Activated T-cell treated with anti-CD3 and anti-CD28 coated beads, Interleukin-2, amount 50 U/mL, for 24 hours (primary cell): ENCODE measurements at places on chromosomes 5 and 9.

- DNase-seq: no peak
Measured at GRCh38 chr5:78065663-78066062, 228.8 kb downstream of the AP3B1 start.

DNA sequence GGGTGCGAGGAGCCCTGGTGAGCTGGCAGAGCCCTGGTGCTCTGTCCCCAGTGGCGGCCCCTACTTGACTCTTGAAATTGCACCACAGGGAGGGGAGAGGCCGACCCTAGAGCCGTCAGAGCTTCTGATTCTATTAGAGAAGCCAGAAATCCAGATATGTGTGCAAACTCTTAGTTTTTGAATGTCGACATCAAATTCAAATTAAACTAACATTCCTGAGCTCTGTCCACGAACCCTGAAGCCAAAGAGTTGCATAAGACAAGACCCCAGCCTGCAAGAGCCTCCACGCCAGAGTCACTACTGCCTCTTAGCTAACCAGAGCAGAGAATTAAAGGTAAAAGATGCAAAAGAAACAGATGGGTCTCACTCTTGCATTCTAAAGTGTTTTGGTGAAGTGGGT is 29.8 kb upstream of the MSX2 start:
- DNase-seq: no peak

DNA sequence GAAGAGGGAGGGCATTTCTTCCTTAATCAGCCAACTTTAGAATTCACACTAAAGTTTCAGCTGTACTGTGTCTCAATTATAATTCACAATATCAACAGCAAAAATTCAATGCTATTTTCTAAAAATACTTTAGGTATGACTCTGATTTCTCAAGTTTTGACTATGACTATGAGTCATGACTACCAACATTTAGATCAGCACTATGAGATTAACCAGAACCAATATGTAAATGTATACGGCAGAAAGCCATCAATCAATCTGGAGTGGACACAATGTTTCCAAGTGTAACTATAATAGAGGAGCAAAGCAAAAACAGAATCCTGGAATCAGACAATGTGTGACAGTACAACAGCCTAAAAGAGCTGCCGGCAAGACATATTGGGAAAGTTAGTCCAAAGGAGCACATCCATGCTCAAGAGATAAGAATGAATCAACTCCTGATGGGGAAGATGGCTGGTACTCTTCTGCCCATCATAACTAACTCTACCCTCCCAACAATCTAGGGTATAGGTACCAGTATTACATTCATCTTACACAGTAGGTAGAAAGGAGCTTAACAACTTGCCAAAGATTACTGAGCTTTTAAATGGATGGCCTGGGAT is 294.4 kb downstream of the SEMA5A start:
- no peak for DNase-seq

GRCh38 chr5:36666274-36666673 is 59.9 kb downstream of the SLC1A3 start:
- DNase-seq: no peak

DNA sequence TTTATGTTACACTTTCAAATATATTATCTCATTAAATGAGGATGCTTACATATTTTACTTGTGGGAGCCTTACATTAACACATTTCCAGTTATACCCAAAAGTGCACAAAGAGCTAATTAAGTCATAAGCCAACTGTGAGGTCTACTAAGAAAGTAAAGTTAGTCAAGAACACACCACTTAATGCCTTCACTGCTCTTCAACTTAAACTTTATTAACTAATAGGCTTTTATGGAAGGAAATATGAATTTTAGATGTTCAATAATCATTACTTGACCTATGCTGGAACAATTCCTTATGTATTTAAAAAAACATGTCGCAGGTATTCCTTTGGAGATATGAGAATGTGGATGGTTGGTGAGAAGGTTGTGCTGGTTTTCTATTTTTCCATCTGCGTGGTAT is 3.4 kb downstream of the ST8SIA4 start:
- DNase-seq: no peak

- no peak for DNase-seq
Measured at GRCh38 chr5:113771483-113771882, 258.0 kb downstream of the YTHDC2 start.

- no peak for DNase-seq
Measured at GRCh38 chr5:58946230-58946629, 363.4 kb downstream of the RAB3C start.

DNA sequence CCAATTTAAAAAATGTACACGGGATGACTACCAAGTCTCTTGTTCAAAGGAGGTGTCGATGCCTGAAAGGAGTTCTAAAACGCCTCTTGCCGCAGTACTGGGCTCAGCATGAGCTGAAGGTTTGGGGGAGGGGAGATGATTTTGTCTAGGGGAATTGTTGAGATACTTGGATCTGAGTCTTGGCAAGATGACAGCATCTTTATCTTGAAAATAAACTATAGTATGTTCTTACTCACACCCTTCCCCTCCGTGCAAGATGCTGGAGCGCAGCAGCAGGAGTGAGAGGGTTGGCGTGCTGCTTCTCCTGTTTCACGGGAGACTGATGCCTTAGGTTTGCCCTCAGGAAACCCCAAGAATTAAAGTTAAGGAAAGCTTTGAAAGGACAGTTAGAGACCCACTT is 47.3 kb downstream of the FAM78A start:
- DNase-seq: no peak

DNA sequence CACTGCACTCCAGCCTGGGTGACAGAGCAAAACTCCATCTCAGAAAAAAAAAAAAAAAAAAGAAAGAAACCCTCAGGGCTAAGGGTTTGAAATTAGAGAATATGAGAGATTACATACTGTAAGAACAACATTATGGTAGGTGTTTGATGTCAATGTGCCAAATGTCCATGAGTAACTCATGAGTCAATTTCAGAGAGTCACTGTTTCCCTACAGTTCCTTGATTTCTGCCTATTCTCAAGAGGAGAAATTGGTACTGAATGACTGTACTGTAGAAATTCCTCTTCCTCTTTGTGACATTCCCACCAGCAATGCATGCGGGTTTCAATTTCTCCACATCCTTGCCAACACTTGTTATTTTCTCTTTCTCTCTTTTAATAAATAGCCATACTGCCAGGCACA is 35.2 kb downstream of the MARVELD2 start:
- no peak for DNase-seq

DNA sequence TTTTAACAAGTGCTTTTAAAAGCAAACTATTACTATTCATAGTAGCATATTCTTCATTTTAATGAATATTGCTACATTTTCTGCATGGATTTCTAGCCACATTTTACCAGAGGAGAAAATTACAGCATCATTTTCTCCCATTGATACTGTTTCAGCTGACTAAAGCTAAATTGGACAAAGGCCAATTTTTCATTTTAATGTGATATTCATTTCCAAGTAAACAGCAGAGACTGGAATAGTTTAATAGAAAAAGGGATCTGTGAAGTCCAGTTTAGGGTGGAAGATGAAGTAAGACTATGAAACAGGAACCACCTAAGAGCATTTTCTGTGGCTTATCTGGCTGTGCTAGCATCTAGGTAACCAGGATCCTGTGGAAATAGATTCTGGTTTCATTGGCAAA is 128.1 kb downstream of the GIN1 start:
- no peak for DNase-seq

GRCh38 chr5:156479849-156480248 is 152.9 kb downstream of the SGCD start:
- no peak for DNase-seq

DNA sequence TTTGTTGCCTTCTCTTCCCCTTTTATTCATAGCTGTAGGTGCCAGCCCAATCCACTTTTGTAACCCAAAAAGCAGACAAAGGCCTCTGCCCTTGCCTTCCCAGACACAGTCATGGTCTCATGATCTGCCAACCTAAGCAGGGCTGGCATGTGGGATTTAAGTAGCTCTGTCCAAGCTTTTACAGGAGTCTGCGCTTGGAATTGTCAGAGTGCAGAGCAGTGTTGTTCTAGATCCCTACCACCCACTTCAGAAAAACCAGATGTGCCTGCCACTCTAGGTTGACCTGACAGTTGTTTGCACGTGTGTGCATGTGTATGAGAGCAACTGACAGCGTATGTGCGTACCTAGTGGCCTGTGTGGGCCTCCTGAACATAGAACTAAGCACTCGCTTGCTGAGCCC is 87.8 kb upstream of the SPRY4 start:
- DNase-seq: no peak

DNA sequence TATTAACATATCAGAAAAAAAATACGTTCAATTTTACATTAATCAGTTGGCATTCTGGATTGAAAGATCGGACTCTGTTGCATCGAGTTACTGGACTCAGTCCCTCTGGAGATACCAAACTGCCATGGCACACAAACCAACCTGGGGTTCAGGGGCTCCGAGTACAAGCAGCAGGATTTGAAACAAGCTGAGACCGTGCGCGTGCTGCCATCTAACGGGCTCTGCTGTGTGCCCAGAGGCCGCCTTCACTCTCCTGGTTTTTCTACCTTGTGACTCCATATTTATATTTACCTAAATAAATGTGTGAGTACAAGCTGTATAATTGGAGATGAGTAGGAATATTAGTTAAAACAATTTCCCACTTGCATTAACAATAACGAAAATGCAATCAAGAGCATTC is 48.2 kb downstream of the ANXA1 start:
- no peak for DNase-seq

- DNase-seq: no peak
Measured at GRCh38 chr9:112299514-112299913, 33.9 kb downstream of the PTBP3 start.

DNA sequence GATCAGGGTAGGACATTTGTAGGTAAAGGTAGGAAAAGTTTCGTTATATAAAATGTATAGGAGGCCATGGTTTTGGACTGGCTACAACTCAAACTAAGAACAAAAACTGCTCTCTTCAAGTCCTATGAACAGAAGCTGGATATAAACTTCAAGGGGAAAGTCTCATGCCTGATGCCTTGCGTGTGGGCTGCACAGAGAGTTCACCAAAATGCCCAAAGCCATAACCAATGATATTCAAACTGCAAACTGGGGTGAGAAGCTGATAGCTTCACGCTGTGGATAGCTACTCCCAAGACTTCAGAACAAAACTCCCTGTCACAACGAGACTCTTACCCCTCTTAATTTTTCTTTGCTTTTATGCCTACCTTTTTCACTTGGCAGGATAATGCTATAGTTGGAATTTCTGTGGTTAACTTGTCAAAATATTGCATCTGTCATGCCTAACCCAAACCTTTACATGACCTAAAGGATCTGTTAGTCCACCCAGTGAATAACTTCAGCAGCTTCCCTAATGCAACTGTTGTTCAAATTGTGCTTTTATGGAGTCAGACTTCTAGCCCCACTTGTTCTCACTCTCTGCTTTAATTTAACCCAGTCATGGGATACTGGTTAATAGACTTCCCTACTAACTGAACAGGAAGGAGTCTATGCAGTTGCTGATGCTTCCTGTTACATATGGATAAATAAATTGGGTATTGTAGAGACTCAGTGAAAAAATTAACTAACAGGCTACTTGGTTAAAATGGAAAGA is 71.9 kb downstream of the SFXN1 start:
- DNase-seq: no peak

DNA sequence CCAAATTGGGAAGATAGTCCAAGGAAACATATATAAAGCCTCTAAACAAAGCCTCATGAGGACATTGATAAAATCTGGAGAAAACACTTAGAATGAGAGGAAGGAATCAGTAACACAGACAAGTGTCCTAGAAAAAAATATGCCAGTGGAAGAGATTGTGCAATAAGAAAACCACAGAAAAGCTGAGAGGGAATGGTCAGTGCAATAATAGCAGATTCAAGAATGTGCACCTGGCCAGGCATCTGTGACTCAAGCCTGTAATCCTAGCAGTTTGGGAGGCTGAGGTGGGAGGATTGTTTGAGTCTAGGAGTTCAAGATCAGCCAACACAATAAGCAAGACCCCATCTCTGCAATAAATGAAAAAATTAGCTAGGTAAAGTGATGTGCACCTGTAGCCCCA is 691.2 kb upstream of the CDH6 start:
- DNase-seq: no peak

DNA sequence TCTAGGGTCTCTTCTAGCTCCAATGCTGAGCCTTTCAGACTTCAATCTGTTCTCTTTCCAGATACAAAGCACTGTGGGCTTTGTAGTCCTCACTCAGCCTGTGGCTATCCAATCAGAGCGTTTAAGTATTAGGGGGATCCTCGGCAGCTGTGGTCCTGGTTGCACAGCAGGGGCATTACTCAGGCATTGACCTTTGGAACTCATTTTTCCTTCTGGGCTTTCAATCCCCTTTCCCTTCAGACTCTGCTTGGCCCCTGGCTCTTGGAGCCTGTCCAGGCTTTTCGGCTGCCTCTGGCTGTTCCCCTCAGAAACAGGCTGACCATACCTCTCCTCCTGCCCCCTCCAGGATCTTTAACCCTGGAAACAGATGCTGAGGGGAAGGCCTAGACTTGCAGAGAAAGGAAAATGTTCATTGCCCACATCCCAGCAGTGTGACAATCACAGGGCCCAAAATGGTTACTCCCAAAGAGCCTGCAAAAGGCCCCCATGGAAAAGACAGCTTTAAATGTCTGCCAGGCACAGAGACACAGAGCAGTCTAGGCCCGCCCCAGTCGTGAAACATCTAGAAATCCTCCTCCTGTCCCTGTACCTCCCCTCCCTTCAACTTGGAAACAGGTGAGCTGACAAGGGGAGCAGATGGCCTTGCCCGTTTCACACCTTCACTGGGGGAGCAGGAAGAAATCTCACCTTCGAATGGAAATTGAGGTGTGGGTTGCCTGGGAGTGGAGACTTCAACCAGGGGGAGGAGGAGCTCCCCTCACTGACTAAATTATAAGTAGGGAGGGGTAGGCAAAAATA is 13.7 kb downstream of the C1QTNF2 start:
- no peak for DNase-seq

GRCh38 chr5:102931085-102931725 is 176.1 kb downstream of the PAM start:
- DNase-seq: no peak

DNA sequence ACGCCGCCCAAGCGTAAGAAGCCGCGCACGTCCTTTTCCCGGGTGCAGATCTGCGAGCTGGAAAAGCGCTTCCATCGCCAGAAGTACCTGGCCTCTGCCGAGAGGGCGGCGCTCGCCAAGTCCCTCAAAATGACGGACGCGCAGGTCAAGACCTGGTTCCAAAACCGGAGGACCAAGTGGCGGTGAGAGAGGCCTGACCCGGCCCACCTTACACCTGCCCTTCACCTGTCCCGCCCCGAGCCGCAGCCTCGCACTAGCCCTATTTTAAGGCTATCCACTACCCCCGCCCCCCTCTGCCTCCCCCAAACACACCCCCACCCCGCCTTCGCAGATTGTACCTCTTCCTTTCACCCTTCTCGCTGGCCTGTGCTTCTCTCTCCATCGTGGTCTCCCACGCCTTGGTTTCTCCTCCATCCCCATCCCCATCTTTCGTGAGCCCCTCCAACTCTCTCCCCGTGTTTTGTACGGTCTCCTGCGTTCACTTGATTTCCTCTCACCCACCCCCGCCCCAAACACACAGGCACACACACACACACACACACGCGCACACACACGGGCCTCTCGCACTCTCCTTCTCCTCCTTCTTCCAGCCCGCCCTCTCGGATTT is 1.3 kb downstream of the TLX3 start:
- DNase-seq: peak; percentile 51

- no peak for DNase-seq
Measured at GRCh38 chr5:151697452-151697851, 10.7 kb upstream of the SPARC start.

- DNase-seq: no peak
Measured at GRCh38 chr5:147913786-147914185, 7.4 kb upstream of the C5orf46 start.
